Stimulated activated CD4-positive, alpha-beta T cell treated with anti-CD3 and anti-CD28 coated beads, Interleukin-1b, Interleukin-23, amount 100 ng/mL, for 1 hour (primary cell): ENCODE measurements at places on chromosomes 5 and 9.

GRCh38 chr9:136640171-136641111 is 22.3 kb upstream of the EGFL7 start:
- no peak for DNase-seq

DNA sequence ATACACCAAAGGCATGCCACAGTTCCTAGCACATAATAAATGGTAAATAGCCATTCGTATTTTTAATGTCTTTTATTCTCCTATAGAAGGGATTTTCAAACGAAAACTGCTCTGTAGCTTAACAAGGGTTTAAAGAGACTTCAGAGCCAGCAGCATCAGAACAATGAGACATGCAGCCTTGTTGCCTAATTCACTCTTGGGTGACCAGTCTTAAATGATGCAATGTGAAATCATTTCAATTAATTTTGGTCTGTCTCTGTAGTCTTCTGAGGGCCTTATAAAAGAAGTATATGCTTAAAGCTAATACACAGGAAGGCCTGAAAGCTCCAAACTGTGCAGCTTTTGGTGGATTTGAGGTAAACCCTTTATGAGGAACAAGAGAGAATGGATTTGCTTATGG is 888.8 kb upstream of the WWC1 start:
- no peak for DNase-seq

DNA sequence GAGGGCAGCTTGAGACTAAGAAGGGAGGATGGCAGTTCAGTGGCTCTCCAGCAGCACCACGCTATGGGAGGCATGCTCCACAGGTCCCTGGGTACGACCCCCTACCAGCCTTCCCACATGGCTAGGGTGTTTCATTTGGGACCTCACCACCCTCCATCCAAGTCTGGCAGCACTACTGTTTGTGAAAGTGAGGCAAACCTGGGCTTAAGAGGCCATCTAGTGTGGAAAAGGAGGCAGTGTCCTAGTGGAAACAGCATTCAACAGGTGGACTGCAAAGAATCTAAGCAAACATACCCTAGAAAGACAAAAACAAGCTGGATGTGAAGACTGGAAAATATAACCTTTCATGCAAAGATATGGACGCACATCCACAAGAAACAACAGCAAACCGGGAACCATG is 4.8 kb upstream of the C5orf47 start:
- no peak for DNase-seq

- no peak for DNase-seq
Observed at GRCh38 chr5:150122158-150122510, 33.5 kb downstream of the PDGFRB start.

DNA sequence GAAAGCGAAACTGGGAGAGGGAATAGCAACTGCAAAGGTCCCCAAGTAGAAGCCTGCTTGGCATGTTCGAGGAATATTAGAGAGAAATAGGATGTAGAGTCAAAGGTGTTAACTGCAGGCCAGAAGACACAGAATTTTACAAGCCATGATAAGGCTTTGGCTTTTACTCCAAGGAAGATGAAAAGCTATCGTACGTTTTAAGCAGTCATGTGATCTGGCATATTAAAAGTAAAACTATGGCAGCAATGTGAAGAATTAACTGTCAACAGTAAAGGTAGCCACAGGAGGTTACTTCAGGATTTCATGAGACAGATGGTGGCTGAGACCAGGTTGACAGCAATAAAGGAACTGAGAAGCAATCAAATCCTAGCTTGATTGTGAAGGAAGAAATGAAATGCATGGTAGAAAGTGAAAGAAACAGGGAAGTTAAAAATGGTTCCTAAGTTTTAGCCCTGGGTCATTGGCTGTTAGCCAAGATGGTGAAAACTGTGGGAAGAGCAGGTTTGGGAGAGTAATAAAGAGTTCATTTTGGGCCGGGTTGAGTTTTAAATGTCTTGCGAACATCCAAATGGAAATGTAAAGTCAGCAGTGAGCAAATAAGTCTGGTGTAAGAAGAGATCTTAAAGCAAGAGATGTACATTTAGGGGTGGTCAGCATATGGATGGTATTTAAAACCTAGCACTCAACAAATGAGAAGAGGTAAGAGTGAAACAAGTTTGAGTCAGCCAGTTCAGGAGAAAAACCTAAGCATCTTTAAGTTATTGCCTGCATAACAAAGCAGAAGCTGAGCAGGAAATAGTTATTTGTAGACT is 20.3 kb upstream of the TTC33 start:
- no peak for DNase-seq

GRCh38 chr5:50922942-50923767 is 256.7 kb downstream of the PARP8 start:
- DNase-seq, result no peak

GRCh38 chr9:70519912-70520724 is 105.7 kb upstream of the KLF9 start:
- DNase-seq, result no peak

- DNase-seq, result no peak
Observed at GRCh38 chr5:141811287-141812155, 66.7 kb downstream of the PCDH1 start.

DNA sequence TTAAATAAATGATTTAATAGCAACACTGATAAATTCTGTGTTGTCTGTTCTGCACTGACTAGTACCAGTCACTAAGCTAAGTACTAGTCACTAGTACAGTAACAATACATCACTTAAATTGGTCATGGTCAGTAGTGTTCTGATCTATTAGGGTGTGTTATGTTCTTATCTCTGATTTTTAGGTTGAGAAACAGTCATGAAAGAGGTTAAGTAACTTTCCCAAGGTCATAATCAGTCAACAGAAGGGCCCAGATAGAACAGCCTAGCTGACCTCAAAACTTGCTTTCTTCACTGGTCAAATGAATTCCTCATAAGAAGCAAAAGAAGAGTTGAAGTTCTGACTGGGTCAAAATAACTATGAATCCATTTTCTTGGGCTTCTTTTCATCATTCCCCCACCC is 1492.7 kb downstream of the MAT2B start:
- DNase-seq, result no peak

DNA sequence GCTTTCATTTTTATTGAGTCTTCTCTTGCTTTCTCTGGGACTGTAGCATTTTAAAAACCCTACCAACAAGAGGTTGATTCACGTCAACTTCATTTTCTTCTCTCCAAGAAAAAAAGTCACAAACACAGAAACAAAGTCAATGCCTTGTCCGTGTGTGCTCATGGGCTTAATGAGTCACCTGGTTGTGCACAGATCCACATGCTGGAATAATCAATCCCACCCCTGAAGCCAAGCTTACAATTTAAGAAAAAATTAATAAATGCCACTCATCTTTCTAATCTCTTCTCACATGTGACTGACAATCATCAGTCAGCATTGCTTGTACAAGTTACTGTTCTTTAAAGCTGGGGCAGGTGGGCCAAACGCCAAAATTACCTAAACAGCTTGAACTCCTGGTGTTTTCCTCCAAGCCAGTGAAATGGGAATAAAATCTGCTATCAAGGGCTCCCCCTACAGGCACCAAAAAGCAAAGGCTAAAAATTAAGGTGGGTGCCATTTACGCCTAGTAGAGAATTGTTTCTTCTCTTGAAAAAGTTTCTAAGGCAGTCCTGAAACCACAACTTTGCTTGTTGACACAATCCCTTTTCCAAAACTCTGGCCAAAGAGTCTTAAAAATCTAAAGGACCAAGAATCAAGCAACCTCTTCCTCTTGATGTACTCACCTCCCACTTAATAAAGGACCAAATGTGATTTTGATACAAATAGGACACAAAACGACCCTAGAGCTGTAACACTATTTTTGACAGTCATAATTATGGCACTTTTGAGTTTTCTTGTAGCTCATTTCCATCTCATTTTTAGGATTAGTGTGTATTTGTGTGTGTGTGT is 21.3 kb downstream of the TRMO start:
- DNase-seq, result no peak

- no peak for DNase-seq
Observed at GRCh38 chr5:112492291-112492690, 73.2 kb upstream of the EPB41L4A start.

- no peak for DNase-seq
Observed at GRCh38 chr5:173231996-173232498, 3.0 kb downstream of the NKX2-5 start.

- DNase-seq, result no peak
Observed at GRCh38 chr5:71802673-71803072, 83.6 kb downstream of the CARTPT start.

GRCh38 chr9:131951905-131952304 is 127.8 kb downstream of the MED27 start:
- DNase-seq, result no peak

GRCh38 chr5:144142139-144142823 is 28.2 kb downstream of the YIPF5 start:
- no peak for DNase-seq

- DNase-seq, result no peak
Observed at GRCh38 chr5:87195104-87195591, 72.5 kb upstream of the RASA1 start.

- no peak for DNase-seq
Observed at GRCh38 chr5:128527077-128527476, 11.0 kb downstream of the FBN2 start.

- DNase-seq, result no peak
Observed at GRCh38 chr5:92641031-92641962, 939.7 kb downstream of the NR2F1-AS1 start.

GRCh38 chr5:177592905-177593304 is 902 bp downstream of the TMED9 start:
- DNase-seq, result no peak

DNA sequence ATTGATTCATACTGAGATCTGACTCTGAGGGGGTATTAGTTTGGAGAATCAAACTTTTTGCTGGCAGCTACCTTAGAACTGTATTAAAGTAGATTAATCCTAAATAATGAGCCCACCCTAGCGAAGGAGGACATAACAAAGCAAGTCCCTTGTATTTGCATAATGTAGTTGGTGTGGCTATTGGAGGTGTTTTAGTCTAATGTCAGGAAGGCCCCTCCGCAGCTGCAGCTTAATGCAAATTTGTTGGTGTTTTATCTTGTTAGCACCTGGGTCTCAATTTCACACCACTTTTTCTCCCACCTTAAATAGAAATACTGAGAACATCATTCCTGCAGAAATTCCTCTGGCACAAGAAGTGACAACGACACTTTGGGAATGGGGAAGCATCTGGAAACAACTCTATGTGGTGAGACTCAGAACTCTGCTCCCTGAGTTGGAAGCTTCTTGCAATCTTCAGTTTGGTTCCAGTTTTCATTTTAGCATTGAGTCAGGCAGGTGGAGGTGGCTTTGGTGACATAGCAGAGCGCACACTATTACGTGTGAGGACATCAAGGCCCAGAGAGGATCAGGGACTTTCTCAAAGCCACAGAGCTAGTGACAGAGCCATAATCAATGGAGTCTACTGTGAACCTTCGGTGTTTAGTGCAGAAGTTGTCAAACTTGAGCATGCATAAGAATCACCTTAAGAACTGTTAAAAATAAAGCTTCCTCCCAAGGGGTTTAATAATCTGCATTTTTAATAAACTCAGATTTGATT is 33.9 kb downstream of the DOCK2 start:
- no peak for DNase-seq

DNA sequence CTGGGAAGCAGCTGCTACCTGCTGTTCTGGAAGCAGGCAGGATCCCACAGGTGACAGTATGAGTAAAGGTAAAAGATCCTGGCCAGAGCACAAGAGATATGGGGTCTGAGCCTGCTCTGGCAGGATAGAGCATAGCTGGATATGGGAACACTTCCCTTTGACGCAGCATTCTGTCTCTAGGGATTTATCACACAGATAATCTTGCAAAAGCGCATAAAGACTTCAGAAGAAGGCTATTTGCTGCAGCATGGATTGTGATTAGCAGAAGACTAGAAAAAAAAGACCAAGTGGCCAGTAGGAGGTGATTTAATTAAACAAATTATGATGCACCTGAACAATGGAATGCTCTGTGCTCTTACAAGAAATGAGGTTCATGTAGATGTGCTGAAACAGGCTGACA is 52.4 kb upstream of the PWWP2A start:
- DNase-seq, result no peak

- no peak for DNase-seq
Observed at GRCh38 chr5:168132241-168132641, 159.2 kb upstream of the WWC1 start.

- DNase-seq, result no peak
Observed at GRCh38 chr5:102916109-102916508, 161.0 kb downstream of the PAM start.

GRCh38 chr9:27565696-27566095 is 7.6 kb downstream of the C9orf72 start:
- no peak for DNase-seq

GRCh38 chr5:43839218-43839617 is 236.2 kb downstream of the NNT start:
- DNase-seq, result no peak

GRCh38 chr5:59328709-59329296 is 564.7 kb downstream of the PDE4D start:
- DNase-seq, result no peak

GRCh38 chr9:92047500-92047899 is 67.7 kb downstream of the SPTLC1 start:
- no peak for DNase-seq

- no peak for DNase-seq
Observed at GRCh38 chr9:30534455-30534854, 1850.0 kb upstream of the ACO1 start.

- DNase-seq, result no peak
Observed at GRCh38 chr5:111673891-111674626, 82.9 kb downstream of the NREP start.

- DNase-seq, result no peak
Observed at GRCh38 chr5:173802670-173803165, 85.4 kb upstream of the CPEB4 start.

DNA sequence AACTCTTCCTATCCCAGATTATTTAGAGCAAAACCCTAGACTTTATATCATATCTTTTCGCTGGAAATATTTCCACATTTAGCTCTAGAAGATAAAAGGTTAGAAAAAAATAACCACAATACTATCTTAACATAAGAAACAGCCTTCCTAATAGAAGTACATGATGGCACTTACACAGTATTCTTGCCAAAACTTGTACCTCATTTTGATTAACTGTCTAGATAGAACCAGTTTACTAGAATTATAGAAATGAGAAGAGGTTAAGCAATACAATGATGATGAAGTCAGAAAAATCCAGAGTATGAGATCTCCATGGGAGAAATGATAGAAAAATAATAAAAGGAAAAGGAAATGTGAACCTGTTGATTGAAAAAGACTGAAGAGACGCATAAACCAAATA is 63.1 kb downstream of the SLC12A2 start:
- DNase-seq, result no peak

DNA sequence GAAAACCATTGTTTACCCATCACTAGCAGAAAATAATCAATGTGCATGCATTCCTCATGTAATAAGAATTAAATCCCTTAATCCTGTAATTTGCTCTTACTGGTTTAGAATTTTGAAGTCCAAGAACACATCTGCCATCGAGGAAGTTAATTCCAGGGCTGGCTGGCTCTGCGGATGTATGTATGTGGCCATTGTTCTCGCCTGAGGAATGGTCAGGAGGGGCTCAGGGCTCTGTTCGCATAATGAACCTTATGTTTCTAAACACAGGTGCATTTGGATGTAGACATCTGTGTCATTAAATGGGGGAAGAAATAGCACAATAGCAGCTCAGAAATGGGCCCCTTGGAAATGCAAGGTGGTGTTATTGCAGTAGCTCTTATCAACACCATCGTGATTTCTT is 148.6 kb upstream of the GAS1 start:
- DNase-seq, result no peak

GRCh38 chr9:127232833-127233549 is 31.6 kb upstream of the GARNL3 start:
- DNase-seq, result no peak
